Urinary bladder (tissue), 4 donors: ENCODE measurements at places on chromosomes 13 and 19.

DNA sequence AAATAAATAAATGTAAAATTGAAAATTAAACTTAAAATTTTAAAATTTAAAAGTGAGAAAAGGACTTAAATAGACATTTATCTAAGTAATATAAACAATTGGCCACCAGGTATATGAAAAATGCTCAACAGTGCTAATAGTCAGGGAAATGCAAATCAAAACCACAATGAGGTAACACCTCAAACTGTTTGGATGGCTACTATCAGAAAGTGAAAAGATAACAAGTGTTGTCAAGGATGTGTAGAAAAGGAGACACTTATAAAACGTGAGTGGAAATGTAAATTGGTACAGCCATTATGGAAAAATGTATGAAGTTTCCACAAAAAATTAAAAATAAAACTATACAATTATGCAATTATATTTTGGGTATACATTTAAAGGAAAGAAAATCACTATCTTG is 752.2 kb downstream of the EFNB2 start:
- no peak for DNase-seq

- peak; percentile 72 for DNase-seq
These were observed 5.1 kb downstream of the NOTCH3 start for GRCh38 chr19:15195371-15196334.

- DNase-seq: no peak
These were observed 19.2 kb upstream of the ERCC1 start for GRCh38 chr19:45442778-45443461.

GRCh38 chr13:78198821-78199220 is 280.2 kb upstream of the EDNRB start:
- no peak for DNase-seq

DNA sequence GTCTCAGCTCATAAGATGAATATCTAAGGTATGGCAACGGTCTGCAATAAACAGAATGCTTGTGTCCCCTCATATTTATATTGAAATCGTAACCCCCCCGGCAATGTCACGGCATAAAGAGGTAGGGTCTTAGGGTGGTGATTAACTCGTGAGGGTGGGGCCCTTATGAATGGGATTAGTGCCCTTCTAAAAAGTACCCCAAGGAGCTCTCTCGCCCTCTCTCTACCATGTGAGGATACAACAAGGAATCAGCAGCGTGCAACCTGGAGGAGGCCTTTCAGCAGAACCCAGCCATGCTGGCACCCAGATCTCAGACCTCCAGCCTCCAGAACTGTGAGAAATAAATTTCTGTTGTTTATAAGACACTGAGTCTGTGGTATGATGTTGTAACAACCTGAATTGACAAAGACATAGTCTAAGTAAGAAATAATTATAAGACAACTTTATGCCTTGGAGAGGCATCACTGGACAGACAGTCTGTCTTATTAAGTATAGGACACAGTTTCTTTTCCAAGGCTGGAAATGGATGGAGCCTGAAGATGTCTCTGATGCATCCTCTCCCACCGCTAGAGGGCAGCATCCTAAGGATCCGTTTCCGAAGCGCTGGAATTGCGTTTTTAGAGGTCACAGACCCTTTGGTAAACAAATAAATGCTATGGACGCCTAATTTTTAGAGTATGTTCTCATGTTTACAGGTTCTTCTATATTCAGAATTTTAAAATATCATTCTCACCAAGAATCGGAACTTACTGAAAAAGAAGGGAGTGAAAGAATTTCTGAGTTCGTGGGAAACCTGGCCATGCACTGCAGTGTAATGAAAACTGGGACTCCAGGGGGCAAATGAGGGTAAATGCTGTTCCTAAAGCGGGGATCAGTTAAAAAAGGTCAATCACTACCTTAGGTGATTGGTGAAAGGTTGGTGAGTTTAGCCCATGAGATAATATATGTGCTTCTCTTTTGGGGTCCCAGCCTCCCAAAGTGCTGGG is 13.3 kb upstream of the LEUTX start:
- no peak for DNase-seq

- no peak for DNase-seq
These were observed 11.7 kb downstream of the PRR36 start for GRCh38 chr19:7862413-7862951.

DNA sequence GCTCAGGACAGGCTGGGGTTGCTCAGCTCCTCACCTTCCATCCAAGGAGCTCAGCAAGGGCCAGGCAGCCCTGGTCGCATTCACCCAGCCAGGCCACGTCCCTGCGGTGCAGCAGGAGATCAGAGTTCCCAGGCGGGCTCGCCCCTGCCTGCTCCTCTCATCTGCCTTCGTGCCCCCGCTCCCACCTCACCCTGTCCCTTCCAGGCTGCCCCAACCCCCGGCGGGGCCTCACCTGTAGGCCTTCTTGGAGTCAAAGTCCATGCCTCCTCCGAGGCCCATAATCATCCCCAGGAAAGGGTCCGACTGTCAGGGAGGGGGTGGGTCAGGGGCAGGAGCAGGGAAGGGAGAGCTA is 1.3 kb upstream of the RINL start:
- no peak for DNase-seq

DNA sequence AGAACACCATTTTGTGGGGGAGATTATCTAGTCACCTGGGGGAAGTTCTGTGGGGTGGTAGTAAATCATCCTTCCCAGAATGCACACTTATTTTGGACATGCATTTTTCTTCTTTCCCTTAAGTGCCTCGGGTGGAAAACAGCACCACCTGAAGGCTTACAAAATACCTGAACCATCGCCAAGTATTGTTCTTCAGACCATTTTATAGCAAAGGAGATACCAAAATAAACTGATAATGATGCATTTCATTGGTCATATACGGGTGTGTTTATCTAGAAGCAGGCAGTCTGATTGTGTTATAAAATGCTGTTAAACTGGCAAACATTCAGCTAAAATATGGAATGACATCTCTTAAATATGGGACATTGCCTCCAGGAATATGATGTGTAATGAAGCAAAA is 1034.7 kb downstream of the SLITRK1 start:
- DNase-seq: no peak

DNA sequence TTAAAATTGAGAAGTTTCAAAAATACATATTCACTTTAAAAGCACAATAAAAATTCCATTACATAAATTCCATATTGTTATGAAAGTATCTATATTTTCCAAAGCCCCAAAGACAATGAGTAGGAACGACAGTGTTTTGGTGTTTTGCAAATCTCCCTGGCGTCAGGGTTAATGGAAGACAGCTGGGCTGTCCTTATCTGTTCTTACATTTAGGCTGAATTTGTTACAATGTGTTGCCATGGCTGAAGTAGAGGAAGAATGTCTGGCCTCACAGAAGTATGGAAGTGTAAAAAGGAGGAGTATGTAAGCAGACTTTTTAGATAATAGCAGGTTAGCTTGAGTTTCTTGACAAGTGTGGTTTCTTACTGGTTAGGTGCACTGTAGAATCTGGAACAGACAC is 124.4 kb upstream of the SPATA13 start:
- peak; percentile 23 for DNase-seq

- no peak for DNase-seq
These were observed 62.0 kb downstream of the TEX29 start for GRCh38 chr13:111382411-111382810.

DNA sequence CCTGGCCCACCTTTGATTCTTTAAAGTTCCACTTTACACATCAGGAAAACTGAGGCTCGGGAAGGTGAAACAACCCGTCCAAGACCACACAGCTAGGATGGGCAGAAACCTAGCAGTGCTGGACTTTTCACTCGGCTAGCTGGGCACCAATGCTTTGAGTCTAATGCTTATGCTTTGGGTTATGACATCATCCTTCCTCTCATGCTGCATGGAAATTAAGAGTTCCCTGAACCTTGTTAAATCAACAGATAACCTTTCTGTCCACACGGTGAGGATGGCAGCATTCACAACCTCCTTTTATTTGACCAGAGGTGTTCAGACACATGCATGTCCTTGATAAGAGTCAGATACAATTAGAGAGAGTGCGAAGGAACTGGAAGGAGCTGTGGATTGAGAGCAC is 138.4 kb downstream of the UQCRFS1 start:
- DNase-seq: no peak

DNA sequence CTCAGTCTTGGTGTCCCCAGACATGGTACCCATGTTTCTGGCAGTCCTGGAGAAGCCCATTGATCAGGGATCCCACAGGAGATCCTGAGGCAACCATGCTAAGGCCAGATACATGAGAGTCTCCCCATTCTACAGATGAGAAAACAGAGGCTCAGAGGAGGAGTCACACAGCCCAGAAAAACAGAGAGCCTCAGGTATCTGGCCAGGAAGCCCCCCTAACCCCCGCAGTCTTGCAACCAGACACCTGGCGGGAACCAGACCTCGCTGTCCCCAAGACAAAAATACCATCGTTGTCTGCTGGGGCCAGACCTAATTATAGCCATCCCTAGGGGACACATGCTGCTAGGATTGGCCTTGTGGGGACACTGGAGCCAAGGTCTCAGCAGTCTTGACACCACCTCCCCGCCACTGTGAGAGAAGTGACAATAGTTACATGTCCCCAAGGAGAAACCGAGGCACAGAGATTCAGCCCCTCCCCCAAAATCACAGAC is 1.6 kb upstream of the PDE4C start:
- DNase-seq: no peak

DNA sequence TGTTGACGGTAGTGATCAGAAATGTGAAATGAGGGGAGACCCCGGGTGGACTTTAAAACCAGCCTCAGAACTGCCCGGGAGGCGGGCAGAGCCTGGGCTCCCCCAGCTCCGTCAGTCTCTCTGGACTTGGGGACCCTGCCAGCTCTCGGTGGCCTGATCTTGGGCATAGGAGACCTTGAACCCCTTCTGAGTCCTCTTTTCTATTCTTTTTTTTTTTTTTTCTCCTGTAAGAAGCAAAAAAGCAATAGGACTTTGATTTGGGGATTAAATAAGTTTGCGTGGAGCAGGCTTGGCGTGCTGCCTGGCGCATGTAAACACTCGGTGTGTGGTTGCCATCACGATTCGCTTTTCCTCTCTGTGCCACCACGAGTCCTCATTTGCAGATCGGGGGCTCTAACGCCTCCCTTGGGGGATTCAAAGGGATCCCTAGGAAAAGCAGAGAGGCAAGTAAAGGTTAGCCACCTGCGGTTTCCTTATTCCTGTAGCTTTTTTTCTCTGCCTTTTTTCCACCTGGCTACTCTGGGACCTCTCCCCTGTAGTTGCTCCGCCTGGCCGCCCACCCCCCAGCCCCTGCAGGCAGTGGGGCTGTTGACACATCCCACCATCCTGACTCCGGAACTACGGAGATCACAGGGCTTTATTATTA is 1.3 kb downstream of the SAFB start:
- no peak for DNase-seq

DNA sequence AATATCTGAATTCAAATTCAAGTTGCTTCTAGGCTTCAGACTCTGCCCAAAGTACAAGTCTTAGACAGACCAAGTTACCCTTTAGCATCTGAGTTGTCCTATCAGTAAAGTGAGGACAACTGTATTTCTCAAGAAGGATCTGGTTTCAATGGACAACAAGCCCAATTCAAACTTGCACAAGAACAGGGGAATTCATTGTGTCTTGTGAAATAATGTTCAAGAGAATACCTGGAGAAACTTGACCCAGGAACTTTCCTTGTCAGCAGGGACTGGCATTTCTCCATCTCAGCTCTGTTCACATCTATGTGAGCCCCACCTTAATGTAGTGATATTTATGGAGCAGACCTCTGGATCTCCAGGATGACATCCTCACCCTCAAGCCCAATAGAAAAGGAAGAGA is 894.9 kb upstream of the SLC10A2 start:
- no peak for DNase-seq

- DNase-seq: peak; percentile 18
These were observed 15.9 kb upstream of the RANBP3 start for GRCh38 chr19:5993648-5994358.

GRCh38 chr13:113643593-113643992 is 14.4 kb downstream of the ATP4B start:
- no peak for DNase-seq

- peak; percentile 97 for DNase-seq
These were observed at the start of gene SUGT1 for GRCh38 chr13:52652196-52652979. SUGT1 (plus strand) TSS chr13:52652836; CDS start chr13:52652921, 85 bp downstream.

- DNase-seq: peak; percentile 80
These were observed 26.3 kb downstream of the DCAF15 start for GRCh38 chr19:13978351-13979243.

DNA sequence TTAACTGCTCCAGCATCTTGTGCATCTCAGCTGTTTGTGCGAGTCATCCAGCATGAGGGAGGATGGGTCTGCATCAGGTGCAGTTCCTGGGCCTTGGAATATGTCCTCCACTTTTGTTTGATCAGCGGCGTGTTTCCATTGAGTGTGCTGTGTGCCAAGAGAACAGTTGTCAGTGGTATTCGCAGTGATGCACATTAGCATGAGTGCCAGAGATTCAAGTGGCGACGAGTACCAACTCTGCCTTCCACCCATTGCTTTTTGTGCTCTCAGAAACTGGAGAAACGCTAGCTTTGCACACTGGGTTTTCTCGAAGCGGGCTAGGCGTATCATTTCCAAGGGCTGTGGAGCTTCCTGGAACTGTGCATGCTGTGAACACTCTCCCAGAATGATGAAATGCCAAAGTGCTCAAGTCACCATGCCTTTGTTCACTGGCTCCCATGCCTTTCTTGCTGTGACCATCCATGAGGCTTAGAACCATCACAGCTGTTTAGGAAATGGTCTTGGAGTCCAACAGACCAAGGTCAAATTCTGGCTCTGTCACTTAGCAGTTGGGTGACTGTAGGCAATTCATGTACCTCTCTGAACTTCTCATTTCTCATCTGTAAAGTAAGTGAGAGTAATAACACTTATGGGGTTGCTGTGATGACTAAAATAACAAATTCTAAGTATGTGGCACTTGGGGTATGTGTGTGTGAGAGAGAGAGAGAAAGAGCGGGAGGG is 18.4 kb downstream of the LRCH1 start:
- no peak for DNase-seq

DNA sequence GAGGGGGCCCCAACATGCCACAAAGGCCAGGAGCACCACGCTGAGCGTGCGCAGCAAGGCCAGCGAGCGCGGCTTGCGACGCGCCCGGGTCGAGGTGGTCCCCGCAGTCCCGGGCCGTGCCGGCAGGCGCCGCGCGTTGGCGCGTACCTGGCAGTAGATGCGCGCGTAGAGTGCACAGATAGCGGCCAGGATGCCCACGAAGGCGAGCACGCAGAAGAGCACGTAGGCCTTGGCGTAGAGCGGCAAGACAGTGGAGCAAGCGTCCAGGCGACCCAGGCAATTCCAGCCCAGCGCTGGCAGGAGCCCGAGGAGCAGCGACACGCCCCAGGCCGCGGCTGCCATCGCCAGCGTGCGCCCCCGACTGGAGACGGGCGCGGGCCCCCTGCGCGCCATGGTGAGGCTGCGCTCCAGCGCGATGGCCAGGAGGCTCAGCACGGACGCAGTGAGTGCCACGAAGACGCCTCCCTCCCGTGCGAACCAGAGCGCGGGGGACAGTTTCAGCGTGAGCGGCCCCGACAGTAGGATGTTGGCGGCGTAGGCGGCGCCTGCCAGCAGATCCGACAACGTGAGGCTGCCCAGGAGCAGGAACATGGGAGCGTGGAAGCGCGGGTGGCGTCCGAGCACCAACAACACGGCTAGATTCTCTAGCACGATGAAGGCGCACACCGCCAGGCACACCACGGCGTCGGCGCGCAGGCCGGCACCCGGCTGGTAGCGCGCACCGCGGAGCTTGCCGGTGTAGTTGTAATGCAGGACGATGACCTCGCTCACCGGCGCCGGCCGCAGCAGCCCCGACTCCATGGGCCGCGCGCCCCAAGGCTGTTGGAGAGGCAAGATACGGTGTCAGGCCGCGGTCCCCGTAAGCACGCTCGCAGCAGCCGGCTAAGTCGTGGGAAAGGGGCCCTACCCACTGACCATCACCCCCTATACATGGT is 2.8 kb downstream of the S1PR5 start:
- DNase-seq: no peak
